Jurkat, Clone E6-1 (cell line): ENCODE measurements at places on chromosomes 6 and 20.

DNA sequence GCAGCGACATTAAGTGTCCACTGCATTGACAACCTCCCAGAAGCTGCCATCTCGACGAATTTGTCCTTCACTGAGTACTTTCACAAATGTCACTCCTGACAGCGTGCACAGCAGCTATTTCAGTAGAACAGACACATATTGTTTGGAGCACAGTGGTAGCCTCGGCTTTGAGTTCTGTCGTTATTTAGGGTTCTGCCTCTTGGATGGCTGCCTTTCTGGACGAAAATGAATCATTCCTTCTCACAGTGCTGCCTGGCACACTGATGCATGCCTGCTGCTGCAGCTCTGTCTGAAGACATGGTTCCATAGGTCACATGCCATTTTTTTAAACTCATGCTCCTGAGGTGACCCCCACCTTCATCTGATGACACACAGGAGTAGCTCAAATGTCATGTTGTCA is 477.0 kb downstream of the C6orf118 start:
- DNase-seq: no peak

- no peak for DNase-seq
Measured at GRCh38 chr6:129046526-129046925, 163.6 kb downstream of the LAMA2 start.

GRCh38 chr6:46756469-46757213 is 9.9 kb downstream of the ANKRD66 start:
- DNase-seq: no peak

DNA sequence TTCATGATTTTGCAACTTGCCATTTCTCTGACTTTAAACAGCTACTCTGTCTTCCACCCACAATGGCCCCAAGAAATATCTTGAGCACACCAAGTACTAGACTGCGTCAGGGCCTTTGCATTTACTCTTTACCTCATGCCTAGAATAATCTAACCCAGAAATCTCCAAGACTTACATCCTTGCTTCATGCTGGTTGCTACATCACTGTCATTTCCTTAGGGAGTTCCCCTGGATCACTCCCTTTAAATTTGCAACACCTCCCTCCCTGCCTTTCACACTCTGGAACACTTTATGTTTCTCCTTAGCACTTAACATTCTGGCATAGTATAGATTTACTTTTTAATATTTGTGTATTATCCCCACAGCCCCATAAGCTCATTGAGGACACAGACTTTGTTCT is 4.9 kb upstream of the ELOVL5 start:
- no peak for DNase-seq

GRCh38 chr6:149221774-149222070 is 95.8 kb upstream of the TAB2 start:
- no peak for DNase-seq

- DNase-seq: no peak
Measured at GRCh38 chr6:134457941-134458340, 140.0 kb upstream of the SGK1 start.

- no peak for DNase-seq
Measured at GRCh38 chr20:64083804-64084684, at the start of gene LKAAEAR1. LKAAEAR1 (minus strand) TSS chr20:64084398; CDS start chr20:64084219, 179 bp downstream.

- DNase-seq: no peak
Measured at GRCh38 chr20:34977365-34978091, 21.9 kb downstream of the MYH7B start.

GRCh38 chr6:133893946-133894345 is 5.0 kb downstream of the TCF21 start:
- DNase-seq: no peak

DNA sequence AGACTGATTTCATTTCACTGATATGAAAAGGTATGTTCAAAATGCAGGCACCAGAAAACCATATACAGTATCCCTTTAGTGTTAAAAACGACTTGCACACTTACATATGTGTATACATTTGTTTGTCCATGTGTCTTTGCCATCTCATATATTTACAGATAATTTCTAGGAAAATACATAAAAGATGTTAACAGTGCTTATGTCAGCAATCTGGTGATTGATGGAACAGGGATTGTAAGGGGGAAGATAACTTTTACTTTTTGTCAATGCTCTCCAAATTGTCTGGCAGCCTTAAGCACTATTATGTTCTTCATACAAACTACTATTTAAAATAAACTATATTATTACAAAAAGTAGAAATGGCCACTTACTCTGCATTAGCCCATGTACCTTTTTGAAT is 238.5 kb upstream of the DEFB112 start:
- no peak for DNase-seq

GRCh38 chr6:108752733-108753590 is 95.3 kb upstream of the ARMC2 start:
- DNase-seq: no peak

GRCh38 chr6:109282756-109283155 is 99.5 kb downstream of the CD164 start:
- DNase-seq: no peak

GRCh38 chr6:27797960-27798359 is 114.2 kb downstream of the OR2B2 start:
- DNase-seq: no peak

GRCh38 chr6:11754625-11755271 is 23.9 kb downstream of the ADTRP start:
- DNase-seq: no peak

DNA sequence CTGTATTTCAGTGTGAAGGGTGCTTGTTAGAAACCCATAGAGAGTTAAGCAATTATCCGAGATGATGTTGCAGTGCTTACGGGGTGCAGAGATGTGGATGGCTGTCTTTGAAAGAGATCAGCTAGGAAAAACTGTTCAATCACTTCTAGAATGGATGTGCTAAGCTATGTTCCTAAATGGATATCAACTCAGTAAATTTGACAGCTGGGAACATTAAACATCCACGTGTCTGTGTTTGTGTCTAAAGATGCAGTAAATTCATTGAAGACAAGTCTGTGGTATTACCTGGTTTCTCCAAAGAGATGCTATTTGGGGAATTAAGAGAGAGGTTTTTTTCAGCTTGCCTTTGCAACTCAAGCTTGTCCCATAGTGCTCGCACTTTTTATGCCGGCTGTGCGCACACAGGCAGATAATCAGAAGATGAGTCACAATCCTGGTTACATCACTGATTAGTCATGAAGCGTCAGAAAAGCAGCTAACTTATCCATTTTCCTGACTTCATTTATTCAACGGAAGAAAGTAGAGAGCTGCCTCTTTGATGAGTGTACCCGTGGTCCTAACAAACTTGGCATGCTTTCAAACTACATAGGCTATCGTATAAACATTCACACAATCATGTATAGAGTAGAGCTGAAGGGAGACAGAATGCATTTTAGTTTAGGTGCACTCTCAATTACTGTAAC is 691.7 kb upstream of the SLC35B3 start:
- DNase-seq: no peak

GRCh38 chr6:137160763-137161162 is 12.7 kb downstream of the IL22RA2 start:
- no peak for DNase-seq

- DNase-seq: no peak
Measured at GRCh38 chr6:74946961-74947360, 258.9 kb downstream of the COL12A1 start.

GRCh38 chr6:84284428-84285049 is 57.1 kb upstream of the CEP162 start:
- no peak for DNase-seq

DNA sequence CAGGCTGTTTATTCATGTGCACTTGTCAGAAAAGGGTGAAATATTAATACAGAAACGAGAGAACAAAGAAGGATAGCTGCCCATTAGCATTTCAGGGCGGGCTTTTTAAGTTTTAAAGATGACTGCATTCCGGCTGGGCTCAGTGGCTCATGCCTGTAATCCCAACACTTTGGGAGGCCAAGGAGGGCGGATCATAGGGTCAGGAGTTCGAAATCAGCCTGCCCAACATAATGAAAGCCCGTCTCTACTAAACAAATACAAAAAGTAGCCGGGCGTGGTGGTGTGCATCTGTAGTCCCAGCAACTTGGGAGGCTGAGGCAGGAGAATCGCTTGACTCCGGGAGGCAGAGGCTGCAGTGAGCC is 130.5 kb downstream of the HFE start:
- no peak for DNase-seq

- DNase-seq: no peak
Measured at GRCh38 chr6:130159956-130160355, 62.8 kb downstream of the SAMD3 start.

- DNase-seq: no peak
Measured at GRCh38 chr6:127176146-127176545, 57.7 kb downstream of the RSPO3 start.
